CD4-positive, alpha-beta T cell treated with Interferon alpha-2 for 1 hour (primary cell): ENCODE measurements at places on chromosomes 1 and 21.
A peak's percentile ranks its signal among the peaks of the same experiment; 100 is the strongest.

DNA sequence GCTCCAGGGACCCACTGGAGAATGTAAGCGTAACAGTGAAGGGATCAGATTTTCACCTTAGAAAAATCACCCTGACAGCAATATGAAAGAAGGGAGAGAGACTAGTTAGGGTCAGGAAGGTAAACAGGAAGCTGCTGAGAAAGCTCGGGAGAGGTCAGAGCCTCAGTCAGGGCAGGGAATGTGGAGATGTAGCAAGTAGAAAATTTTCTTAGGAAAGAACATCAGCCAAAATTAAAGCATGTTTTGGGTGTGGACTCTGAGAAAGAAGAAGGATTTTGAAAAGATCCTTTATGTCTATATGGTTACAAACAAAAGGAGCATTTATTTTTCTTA lies 16.7 kb upstream of the ERICH3 start:
- no peak for DNase-seq

GRCh38 chr1:107414550-107414949 lies 273.7 kb downstream of the NTNG1 start:
- no peak for DNase-seq

DNA sequence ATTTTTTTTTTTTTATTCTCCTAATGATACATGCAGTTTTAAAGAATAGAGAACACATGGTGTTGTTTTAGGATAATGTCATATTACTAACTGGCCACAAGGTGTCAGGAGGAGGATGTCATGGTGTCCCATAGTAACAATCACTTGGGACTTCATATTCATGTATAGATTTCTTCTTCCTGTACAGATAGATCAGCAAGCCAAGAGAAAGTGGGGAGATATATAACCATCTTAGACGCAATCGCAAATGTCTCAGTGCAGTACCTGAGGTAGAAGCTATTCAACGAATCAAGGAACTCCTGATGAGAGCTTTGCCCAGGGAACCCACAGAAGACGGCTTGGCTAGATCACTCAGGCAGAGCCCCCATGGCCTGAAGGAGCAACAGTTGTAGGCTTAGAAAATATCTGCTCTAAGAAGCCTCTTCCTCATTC lies 12.3 kb downstream of the OR2T11 start:
- peak; percentile 41 for DNase-seq

- DNase-seq, result no peak
Observed at GRCh38 chr1:7299329-7299799, 471.7 kb upstream of the VAMP3 start.

- DNase-seq, result no peak
Observed at GRCh38 chr1:235448616-235449015, 55.6 kb downstream of the B3GALNT2 start.

- DNase-seq, result no peak
Observed at GRCh38 chr1:176800978-176801513, 338.1 kb downstream of the PAPPA2 start.

DNA sequence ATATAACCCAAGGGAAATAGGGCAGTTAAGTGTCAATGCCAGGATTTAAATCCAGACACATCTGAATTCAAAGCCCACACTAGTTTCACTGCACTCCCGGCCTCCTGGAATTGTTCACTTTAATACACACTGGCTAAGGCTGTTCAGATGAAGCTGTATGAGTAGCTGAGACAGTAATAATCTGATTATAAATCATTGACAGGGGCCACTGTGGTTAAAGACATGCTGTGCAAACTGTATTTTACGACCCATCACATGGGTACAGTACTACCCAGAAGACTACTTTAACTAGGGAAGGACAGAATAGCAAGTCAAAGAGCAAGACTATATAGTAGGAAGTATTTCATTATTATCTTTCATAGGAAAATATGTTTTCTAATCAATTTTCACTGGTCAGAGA lies 16.1 kb upstream of the NTNG1 start:
- DNase-seq, result no peak

DNA sequence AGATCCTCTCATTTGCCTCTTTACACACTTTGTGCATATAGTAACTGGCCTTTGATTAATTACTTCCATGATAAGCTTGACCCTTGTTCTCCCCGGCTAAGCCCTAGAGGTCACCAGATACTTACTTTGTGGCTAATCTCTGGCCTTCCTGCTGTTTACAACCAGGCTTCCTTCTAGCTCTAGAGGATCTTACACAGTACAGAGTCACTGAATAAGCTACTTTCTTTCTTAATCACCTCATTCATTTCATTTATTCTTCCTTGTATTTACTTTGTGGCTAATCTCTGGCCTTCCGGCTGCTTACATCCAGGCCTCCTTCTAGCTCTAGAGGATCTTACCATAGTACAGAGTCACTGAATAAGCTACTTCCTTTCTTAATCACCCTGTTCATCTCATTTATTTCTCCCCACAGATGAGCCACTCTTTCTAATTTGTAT lies 144.3 kb upstream of the C1orf21 start:
- DNase-seq, result no peak

- DNase-seq, result no peak
Observed at GRCh38 chr1:64263335-64263734, 59.9 kb downstream of the UBE2U start.

DNA sequence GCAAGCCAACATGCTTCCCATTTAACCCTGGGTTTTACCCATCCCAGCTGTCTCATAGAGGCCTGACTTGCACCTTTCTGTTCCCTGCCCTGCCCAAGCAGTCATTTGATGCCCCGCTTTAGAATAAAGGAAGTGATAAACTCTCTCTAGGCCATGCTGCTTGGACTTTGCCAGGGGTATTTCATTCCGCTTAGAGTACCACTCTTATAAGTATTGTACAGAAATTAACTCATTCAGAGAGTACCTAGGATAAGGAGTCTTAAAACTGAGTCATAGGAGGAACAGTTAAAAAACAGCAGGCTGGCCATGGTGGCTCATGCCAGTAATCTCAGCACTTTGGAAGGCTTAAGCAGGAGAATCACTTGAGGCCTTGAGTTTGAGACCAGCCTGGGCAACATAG lies 21.0 kb upstream of the LYST start:
- DNase-seq, result no peak

- DNase-seq, result no peak
Observed at GRCh38 chr1:217354895-217355294, 276.0 kb downstream of the GPATCH2 start.

GRCh38 chr21:17532292-17532691 lies 19.4 kb downstream of the CXADR start:
- no peak for DNase-seq

- DNase-seq, result peak; percentile 26
Observed at GRCh38 chr1:203440771-203441170, 34.8 kb upstream of the PRELP start.

GRCh38 chr1:91584878-91585277 lies 84.2 kb downstream of the CDC7 start:
- no peak for DNase-seq

GRCh38 chr1:64650411-64650810 lies 94.5 kb upstream of the RAVER2 start:
- DNase-seq, result no peak

- no peak for DNase-seq
Observed at GRCh38 chr1:156281693-156282478, 739 bp downstream of the SMG5 start.

DNA sequence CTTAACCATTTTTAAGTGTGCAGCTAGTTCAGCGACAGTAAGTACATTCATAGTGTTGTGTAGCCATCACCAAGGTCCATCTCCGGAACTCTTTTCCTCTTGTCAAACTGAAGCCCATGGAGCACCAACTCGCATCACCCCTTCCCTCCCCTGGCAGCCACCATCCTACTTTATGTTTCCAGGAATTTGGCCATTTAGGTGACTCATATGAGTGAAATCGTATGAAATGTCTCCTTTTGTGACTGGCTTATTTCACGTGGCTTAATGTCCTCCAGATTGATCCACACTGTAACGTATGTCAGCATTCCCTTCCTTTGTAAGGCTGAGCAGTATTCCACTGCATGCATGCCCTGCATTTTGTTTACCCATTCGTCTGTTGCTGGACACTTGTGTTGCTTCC lies 2.5 kb downstream of the COL6A2 start:
- no peak for DNase-seq

GRCh38 chr1:94755675-94756074 lies 64.5 kb upstream of the SLC44A3 start:
- no peak for DNase-seq
